ENCODE measurements at places on chromosomes 12 and 14.
A peak's percentile ranks its signal among the peaks of the same experiment; 100 is the strongest.

DNA sequence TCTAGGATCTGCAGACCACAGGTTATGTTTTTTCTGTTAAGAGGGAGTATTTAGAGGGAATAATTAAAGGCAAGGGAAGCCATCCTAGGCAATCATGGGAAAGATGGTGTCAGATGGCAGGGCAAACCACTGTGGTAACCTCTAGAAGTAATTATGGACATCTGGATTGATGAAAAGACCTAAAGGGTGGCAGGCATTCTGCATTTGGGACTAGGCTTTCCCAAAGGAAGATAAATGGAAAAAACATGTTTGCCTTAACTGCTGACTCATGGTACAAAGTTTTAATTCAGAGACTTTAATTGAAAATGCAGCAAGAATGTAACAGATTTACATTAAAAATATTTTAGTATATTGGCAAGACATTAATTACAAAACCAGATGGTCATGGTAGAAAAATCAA is 88.1 kb downstream of the TMEM30B start:
- no peak for DNase-seq

- no peak for DNase-seq
Observed at GRCh38 chr12:68647507-68647906, 36.8 kb downstream of the RAP1B start.

- DNase-seq: no peak
Observed at GRCh38 chr12:47407463-47408129, 298.2 kb downstream of the RPAP3 start.

DNA sequence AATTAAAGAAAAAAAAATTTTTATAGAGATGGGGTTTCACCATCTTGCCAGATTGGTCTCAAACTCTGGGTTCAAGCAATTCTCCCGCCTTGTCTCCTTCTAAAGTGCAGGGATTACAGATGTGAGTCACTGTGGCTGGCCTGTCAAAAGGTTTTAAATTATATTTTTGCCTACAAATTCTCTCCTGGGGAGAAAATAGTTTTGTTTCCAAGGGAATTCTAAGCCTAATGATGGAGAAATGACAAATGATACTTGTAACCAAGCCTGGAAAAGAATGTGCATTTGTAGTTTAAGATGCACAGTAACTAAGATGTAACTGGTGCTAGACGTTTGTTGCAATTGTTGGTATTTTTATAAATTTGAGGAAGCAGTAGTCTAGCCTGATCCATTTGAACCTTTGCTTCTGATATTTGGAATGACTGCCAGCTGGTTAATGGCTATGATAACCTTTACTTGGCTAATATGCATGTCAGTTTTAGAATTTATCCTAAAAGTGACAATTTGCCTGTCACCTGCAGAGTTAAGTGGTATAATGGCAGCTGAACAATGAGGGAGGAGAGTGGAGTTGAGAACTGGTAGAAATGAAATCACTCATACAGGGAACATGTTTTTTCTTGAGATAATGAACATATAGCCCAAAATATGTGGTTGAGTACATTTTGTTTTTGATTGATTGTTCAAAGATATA is 148.0 kb downstream of the FUT8 start:
- no peak for DNase-seq

DNA sequence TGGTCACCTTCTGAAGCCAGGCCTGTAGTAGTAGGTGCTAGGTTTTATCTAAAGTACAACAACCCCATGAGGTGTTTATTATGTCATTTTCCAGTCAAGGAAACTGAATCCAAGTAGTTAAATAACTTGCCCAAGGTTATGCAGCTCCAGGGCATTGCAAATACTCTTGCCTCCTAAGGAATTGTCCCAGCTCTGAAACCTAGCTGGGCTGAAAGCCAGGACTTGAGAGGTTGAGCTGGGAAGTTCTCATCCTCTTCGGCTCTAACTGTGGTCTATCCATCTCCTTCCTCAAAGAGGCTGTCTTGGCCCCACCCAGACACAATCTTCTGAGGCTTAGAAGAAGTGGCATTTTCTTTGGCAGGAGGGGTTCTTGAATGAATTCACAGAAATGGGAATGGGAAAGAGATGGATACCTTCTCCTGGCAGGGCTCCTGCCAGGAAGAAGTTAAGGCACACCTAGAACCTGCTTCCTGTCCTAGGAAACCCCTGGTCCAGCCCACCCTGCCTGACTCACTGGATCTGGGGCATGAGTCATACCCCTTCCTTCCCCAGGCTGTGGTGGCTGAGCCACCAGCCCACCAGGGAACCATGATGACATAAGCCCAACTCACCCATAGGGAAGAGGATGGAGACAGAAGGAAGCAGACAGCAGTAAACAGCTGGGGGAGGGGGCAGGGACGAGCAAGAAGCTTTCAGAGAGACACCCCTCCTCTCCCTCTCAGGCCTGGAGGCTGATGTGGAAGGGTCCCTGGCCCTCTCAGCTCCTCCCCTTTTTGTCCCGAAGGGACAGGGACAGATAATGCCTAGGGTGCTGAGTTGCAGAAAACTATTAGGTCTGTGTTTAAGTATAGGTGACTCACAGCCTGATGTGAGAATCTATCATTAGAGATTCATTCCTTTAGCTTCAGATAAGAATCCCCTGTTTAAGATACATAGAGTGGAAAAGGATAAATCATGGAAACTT is 2.1 kb upstream of the PLEK2 start:
- peak; percentile 97 for DNase-seq

- no peak for DNase-seq
Observed at GRCh38 chr14:25116607-25117006, 66.7 kb upstream of the STXBP6 start.

DNA sequence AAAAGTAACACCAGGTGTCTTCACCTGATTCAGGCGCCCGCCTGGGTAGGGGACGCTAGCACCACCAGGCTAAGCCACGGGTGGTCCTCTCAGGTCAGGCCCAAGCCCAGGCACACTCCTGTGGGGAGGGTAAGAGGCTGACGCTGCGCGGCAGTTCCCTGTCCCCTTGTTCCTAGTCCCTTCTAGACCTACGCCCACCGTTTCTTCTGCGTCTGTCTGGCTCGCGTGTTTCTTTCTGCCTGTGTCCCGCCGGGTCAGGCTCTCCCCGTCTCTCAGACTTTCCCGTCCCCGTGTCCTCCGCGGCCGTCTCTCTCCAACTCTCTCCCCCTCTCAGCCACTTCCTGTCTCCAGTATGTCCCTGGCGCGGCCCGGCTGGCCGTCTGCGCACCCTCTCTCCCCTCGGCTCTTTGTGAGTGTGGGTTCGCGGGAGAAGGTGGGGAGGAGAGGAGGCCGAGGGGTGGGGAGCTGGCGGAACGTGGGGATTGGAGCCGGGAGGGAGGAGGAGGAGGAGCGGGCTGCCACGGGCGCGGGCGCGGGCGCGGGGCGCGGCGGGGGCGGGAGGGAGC is 3.1 kb upstream of the TNS2 start:
- no peak for DNase-seq

- no peak for DNase-seq
Observed at GRCh38 chr12:123763093-123763492, 992 bp downstream of the DNAH10 start.

DNA sequence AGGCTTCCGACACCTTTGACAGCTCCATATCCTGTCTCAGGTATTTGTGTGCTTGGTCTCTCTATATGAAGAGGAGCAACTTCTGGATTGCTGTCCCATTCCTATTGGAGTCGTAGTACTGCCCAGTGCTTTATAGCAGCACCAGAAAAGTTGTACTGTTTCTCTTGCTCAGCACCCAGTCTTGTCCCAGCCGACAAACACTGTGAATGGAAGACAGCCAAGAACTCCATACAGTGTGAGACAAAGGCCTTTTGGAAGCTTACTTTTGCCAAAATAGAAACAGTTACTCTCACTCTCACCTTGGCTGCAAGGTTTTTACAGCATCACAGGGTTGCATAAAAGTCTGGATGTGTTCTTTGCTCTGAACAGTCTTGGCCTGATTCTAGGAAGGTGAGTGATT is 105.3 kb downstream of the TGFB3 start:
- no peak for DNase-seq

DNA sequence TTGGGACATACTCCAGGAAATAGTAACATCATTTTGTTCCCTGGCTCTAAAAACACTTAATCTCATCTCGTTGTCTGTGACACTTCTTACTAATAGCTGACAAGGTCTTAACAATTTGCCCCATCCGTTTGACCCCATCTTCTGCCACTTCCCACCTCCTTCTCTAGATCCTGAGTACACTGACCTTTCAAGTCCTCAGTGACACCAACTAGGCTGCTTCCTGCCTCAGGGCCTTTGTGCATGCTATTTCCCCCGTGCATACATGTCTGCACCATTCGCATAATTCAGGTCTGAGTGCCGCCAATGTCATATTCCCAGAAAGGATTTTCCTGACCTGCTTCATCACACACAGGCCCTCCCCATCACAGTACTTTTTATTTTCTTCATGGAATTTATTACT is 70.6 kb upstream of the CCND2 start:
- DNase-seq: no peak

DNA sequence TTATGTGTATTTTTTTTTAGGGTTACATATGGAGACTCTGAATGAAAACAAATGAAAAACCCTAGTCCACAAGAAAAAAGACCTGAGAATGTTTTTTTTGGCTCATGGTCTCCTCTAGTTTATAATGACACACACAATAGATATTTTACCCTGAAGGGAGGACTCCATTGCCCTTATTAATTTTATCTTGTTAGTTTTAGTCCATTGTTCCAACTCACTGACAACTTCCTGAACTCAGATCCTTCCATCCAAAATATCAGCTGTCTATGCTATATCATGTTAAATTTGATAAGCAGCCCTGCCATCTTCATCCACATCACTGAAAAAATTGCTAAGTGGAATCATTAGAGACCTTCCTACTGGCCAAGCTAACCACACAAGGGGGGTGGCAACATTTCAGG is 232.1 kb downstream of the MON2 start:
- DNase-seq: no peak

DNA sequence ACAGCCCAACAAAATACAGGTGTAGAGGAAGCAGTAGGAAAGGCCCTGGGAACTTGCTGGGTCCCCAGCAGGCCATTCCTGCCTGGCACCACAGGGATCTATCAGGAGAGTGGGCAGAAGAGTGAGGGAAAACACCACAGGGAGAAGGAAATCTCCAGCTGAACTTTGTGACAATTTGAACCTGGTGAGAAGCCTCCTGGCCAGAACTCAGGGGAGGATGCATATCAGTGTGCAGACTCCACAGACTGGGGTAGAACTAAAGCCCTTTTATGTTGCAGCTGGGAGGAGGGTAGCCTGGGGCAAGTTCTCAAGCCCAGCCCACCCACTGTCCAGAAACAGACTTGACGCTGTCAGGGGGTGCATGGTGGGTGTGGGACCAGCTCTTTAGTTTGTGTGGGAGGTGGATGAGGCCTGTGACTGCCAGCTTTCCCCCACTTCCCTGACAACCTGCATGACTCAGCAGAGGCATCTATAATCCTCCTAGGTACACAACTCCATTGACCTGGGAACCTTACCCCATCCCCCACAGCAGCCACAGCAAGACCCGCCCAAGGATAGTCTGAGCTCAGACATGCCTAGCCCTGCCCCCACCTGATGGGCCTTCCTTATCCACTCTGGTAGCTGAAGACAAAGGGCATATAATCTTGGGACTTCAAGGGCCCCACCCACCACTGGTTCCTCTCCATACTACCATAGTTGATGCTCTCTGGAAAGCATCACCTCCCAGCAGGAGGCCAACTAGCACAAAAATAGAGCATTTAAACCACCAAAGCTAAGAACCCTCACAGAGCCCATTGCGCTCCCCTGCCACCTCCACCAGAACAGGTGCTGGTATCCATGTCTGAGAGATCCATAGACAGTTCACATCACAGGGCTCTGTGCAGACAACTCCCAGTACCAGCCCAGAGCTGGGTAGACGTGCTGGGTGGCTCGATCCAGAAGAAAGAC is 28.9 kb downstream of the PNN start:
- no peak for DNase-seq

DNA sequence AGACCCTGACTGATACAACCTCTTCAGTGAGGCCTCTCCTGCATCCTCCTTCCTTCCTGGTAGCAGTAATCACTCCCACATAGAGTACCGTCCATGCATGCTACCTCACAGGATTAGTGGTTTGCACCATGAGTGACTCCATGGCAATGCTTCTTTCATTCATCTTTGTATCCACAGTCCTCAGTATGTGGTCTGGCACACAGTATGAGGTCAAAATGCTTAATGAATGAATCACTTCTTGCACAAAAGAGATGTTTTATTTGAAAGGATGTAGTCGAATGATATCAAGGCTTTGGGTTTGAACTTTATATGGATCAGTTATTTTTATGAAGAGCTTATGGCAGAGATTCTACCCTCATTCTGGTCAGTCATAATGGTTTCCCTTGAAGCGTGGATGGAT is 42.2 kb downstream of the KCNA5 start:
- peak; percentile 89 for DNase-seq

DNA sequence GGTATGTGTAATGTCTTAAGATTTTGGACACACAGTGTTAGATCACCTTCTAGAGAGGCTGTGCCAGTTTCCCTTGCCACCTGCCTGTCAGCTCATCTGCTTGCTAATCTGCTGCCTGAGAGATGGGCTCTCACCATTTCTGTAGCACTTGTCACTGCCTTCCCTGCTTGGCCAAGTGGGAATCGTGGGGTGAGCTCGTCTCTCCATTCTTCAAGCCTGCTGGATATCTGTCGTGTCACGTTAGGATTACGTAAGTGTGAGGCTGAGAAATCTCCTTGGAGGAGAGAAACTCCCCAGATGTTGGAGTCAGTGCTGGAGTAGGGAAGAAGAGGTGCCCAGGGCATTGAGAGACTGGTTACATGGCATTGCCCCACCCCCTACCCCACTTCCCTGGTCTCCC is 8.6 kb upstream of the RPH3A start:
- DNase-seq: no peak

DNA sequence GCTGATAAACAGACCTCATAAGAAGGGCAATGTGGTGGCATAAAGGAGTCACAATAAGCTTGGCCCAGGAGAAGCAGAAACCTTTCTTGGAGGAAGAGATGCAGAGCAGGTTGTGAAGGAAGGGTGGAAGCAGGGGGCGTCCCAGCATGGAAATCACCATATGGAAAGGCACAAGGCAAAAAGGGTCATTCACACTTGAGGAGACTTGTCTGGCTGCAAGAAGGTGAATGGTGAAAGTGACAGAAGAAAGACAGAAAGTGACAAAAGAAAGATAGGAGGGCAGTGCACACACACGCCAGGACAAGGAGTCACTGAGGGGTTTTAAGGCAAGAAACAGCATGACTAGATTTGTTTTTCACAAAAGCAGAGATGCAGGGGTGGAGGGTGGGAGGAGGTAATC is 38.3 kb downstream of the GALNT4 start:
- DNase-seq: no peak

GRCh38 chr12:104689635-104690034 is 232.9 kb downstream of the CHST11 start:
- DNase-seq: no peak

- DNase-seq: no peak
Observed at GRCh38 chr14:92710001-92710341, 38.5 kb downstream of the LGMN start.

- DNase-seq: peak; percentile 76
Observed at GRCh38 chr12:114913871-114914801, 230.2 kb upstream of the TBX3 start.

- DNase-seq: no peak
Observed at GRCh38 chr14:98514016-98514415, 758.0 kb downstream of the BCL11B start.
